A549 (cell line): ENCODE measurements at places on chromosomes 4 and X.

DNA sequence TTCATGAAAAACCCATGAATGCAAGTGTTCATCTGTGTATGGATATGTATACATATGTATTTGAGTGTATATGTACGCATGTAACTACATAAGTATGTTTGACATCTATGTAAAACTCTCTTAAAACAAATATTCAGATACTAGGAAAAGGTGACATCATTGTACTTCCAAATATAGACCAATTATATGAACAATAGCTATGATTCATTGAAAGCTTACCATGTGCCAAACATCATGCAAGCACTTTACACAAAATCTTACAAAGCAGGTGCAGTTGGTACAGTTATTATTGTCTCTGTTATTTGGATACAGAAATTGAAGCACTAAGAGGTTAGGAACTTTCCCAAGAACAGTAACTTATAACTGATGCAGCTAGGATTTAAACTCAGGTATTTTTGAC lies 21.4 kb downstream of the MAGEB17 start:
- no peak for DNase-seq

DNA sequence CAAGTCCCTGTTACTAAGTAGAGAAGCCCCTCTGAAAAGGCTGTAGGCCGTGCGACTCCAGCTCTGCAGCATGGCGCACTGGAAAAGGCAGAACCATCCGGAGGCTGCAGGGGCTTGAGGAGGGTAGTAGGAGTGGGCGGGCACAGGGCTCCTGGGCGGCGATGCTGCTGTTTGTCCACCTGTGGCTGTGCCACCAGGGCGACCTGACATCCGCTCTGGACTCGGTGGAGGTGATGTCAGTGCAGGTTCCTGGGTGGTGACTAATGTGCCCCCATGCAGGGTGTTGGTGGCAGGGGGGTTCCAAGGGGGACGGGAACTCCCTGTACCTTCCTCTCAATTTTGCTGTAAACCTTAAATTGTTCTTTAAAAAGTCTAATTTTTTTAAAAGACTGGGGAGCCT lies 58.3 kb downstream of the PCGF3 start:
- DNase-seq = no peak

- DNase-seq = no peak
Measured at GRCh38 chrX:155534800-155535199, 76.4 kb upstream of the F8A3 start.

GRCh38 chrX:23194885-23195554 lies 139.6 kb upstream of the PTCHD1 start:
- no peak for DNase-seq

DNA sequence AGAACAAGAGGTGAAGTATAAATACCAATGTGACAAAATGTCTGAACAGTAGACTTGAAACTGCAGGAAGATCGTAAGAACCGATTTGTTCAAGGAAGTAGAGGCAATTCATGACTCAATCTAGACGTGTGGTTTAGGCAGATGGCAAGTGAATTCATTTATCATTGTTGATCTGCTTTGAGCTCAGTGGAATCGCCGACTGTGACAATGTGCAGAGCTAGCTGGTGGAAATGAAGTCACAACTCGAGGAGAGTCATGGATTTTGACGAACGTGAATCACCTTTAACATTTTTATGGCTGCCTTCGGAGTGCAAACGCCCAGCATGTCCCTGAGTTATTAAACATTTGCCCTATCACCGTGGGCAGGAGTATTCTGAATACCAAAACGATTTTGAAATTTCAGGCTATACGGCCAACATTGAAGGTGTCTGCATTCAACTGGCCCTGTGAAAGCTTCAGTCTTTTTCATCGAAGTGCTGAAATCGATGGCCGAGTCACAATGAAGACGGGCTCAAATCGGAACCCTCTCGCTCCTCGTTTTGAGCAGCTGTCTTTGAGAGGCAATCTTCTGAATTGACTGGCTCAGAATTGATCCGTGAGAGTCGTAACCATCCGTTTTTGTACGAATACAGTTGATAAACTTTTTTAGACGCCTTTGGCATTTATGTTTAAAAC lies 689 bp upstream of the OGT start:
- DNase-seq = peak; percentile 8

GRCh38 chr4:16126714-16127113 lies 42.9 kb upstream of the PROM1 start:
- no peak for DNase-seq

GRCh38 chr4:108110450-108110849 lies 58.3 kb downstream of the LEF1 start:
- DNase-seq = no peak
